NB4 (cell line): ENCODE measurements at places on chromosomes 12 and 14.
A peak's percentile ranks its signal among the peaks of the same experiment; 100 is the strongest.

- peak; percentile 66 for DNase-seq
Observed at GRCh38 chr12:128069359-128069997, 197.5 kb upstream of the TMEM132C start.

DNA sequence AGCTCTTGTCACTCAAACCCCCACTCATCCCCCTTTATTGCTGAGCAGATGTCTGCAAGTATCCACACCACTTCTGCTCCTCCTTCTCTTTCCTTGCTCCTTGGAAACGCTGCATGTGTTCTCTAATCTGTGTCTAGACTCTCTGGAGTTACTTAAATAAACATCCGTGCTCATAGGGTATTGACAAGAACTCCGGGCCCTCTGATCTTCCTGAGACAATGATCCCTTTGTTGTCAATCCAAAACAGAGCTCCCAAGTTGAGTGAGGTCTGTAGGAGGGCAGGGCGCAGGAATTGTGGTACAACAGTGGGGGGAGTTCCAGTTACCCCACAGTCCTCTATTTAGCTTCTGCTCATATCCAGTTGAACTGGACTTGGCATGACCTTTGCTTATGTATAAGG is 489.0 kb downstream of the SNAPC1 start:
- DNase-seq: no peak

DNA sequence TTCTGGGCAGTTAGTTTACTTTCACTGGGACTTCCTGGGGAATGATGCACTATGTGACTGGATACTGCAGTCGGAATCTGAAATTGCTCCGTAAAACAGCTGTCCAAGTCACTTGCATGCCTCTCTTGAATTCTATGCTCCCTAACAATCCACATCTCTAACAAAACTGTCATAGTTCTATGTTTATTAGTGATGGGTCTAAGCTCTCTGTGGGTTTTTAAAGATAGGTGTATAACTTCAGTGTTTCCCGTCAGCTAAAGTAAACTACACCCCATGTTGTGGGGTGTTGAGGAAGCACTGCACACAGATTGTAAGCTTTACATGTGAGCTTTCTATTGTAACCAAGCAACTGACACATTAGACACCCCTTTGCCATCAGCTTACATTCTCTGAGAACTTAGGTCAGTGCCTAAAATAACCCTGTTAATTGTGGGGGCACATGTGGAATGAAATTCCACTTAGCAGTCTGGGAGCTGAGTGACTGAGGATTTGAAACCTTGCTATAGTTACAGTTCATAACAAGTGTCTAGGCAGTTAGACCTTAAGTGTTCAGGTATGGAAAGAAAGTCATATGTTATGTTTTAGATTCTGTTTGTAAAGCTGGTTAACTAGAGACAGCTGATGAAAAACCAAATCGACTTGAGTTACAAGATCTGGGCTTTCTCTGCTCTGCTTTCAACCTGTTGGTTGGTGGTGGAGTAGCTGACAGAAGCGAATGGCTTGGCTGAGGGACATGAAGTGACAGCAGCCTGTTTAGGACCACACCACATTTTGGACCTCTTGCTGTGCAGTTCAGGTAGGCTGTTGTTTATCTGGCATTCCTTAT is 165.7 kb downstream of the AKAP6 start:
- no peak for DNase-seq

DNA sequence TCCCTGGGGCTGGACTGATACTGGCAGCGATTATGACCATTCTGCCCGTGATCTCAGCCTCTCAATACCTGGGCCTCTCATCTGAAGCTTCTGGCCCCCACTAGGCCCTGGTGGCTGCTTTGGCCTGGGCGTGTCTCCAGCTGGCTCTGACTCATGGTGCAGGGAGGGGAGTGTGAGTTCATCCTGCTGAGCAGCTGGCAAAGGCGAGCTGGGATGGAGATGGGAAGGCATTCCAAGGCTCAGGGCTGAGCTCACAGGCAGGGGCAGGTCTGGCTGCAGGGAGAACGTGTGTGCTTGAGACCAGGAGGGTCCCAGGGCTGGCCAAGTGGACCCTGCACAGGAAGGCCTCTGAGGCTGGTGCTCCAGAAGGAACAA is 221.8 kb downstream of the TMEM121 start:
- DNase-seq: no peak

- DNase-seq: no peak
Observed at GRCh38 chr12:79689477-79690141, 1.2 kb downstream of the PAWR start.

GRCh38 chr14:35420036-35420811 is 15.7 kb upstream of the NFKBIA start:
- no peak for DNase-seq

- peak; percentile 80 for DNase-seq
Observed at GRCh38 chr14:67674139-67674479, 323 bp downstream of the VTI1B start.

GRCh38 chr12:124286414-124286813 is 8.5 kb upstream of the RFLNA start:
- DNase-seq: no peak

- no peak for DNase-seq
Observed at GRCh38 chr14:63045612-63046320, 508 bp upstream of the KCNH5 start.

DNA sequence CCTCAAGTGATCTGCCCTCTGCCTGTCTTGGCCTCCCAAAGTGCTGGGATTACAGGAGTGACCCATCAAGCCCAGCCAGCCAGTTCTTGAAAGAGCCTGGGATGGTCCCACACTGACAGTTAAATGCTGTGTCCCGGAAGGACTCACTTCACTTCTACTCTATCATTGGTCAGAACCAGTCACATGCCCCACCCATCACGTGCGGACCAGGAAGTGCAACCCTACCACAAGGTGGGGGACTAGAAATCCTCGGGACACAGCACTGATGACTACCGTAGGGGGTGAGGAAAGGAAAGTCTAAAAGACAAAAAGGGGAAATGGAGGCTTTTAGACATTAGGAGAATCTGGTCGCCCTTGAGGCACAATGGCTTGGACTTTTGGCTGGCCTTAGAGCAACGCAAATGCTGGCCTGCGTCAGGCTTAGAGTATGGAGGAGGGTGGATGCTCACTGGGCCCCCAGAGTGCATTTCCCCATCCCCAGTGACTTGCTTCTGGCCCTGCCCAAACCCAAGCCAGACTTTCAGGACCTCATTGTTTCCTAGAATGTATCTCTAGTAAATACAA is 207.7 kb downstream of the TTC8 start:
- peak; percentile 11 for DNase-seq

DNA sequence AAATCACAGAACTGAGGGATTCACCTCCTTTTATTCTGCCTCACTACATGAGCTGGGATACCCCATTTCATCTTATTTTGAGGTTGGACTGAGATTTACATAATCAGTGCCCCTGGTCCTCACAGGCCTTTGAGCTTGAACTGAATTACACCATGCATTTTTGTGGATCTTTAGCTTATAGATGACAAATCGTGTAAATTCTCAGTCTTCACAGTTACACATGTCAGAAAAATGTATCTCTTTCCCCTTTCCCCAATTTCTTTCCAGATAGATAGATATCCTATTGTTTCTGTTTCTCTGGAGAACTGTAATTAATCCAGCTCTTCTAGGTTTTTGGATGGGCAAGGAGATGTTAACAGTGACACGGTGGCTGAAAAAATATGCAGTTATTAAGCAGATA is 1778.9 kb upstream of the SEL1L start:
- DNase-seq: no peak

GRCh38 chr14:98974113-98974512 is 297.9 kb downstream of the BCL11B start:
- DNase-seq: no peak

- DNase-seq: no peak
Observed at GRCh38 chr14:100396266-100396795, 73.2 kb downstream of the SLC25A47 start.

- DNase-seq: no peak
Observed at GRCh38 chr12:78696267-78696666, 168.3 kb upstream of the SYT1 start.

DNA sequence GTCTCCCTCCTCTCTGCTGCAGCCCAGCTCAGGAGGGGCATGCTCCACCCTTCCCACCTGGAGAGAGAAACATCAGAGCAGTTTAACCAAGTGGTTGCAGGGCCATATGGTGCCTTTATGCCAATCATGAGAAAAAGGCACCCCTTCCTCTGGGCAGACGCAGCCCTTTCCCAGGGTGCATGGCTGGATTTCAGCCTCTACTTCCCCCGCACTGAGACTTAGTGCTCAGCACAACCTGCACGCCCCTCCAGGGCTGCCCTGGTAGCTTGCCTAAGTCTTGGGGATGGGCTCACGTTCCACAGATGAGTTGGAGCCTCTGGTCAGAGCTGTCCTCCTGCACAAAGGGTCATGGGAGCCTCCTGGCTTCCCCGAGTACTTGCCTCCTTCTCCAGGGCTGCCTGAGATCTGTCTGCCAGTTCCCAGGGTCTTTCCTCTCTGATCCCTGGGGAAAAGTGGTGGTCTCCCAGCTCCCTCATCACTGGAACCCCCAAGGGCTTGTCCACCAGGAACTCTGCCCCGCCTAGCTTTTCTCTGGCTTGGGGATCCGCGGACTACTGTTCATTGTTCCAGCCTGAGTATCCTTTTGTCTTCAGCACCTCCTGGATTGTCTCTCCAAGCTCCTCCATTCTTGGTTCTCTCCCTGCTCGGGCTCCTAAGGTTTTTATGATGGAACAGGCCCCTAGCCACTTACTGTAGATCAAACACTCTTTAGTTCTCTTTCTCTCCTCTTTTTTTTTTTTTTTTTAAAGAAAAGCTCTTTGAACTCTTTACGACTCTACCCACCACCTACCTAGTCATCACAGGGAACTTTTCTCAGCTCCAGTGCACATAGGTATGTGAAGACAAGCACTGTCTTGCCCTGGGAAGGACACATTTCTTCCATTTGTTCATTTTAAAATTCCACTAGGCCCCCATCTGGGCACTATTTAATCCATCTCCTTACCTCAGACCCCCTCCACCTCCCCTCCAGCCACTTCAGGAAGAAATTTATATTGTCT is 6.1 kb upstream of the KRT74 start:
- no peak for DNase-seq

- no peak for DNase-seq
Observed at GRCh38 chr12:33440477-33440876, 858 bp upstream of the SYT10 start.

GRCh38 chr12:13253966-13254760 is 57.6 kb downstream of the EMP1 start:
- no peak for DNase-seq

- no peak for DNase-seq
Observed at GRCh38 chr12:102962986-102963385, 5.5 kb downstream of the ASCL1 start.

DNA sequence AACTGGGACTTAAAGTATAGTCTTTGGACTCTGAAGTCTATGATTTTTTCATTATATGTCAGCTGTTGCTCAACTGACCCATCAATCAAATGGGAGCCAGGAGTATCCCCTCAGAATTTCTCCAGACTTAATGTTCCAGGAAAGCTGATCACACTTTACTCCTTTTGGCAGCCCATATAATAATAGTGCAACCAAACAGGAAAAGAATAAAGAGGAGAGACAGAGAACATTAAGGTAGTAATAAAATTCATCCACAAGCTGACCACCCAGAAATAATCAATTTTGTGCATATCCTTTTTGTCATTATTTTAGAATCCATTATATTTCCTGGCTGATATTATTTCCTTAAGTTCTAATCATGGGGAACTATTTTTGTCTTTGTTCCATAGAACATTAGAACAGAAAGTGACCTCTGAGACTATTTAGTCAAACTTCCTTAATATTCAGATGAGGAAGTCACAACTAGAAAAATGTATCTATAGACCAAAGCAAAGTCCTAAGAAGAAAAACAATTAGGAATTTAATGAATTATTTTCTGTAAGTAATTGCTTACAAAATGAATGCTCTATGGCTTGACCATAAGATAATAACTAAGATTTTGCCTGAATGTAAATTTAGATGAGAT is 238.1 kb upstream of the SEL1L start:
- no peak for DNase-seq

GRCh38 chr14:71137536-71138447 is 230.5 kb downstream of the PCNX1 start:
- no peak for DNase-seq

DNA sequence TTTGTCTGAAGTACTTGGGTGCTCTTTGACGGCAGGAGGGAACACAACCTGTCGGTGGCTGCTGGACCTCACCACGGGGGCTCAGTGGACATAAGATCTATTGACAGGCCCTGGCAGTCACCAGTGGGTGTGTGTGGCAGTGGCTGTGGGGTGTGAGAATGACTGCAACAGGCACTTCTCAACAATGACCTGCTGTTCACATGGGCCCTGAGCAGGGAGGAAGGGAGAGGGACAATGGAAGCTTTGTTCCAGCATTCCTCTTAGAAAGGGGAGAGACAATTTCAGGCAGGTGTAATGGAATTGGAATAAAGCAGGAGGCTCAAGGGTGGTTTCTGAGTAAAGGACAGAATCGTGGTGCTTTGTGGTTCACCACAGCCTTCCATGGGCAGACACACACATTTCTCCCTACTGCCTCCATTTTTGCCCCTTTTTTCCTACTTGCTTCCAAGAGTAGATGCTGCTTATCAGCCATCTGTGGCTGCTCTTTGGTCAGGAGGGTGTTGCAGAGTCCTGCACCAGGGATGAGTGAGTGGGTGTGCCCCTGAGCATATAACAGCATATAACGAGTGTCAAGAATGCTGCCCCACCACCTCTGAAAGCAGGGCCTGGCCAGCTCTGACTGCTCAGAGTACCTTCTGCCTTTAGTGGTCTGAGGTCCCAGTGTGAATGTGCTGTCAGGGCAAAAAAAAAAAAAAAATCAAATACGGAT is 267.7 kb downstream of the RASSF9 start:
- no peak for DNase-seq

- DNase-seq: no peak
Observed at GRCh38 chr14:32358781-32359180, 29.7 kb downstream of the AKAP6 start.

DNA sequence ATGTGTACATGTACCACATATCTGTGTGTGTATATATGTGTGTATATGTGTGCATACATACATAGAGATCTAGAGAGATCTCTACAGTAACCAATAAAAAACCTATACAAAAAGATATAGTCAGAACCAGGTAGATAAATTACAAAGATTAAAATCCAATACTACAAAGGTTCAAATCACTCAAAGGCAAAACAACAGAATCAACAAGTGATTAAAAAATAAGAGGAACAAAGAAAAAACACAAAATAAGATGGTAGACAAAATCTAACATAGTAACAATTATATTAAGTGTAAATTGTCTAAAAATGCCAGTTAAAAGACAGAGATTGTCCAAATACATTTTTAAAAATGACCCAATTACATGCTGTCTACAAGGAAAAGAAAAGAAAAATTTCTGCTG is 83.6 kb downstream of the R3HDM2 start:
- no peak for DNase-seq

GRCh38 chr14:35229084-35229791 is 62.9 kb upstream of the PSMA6 start:
- peak; percentile 51 for DNase-seq

DNA sequence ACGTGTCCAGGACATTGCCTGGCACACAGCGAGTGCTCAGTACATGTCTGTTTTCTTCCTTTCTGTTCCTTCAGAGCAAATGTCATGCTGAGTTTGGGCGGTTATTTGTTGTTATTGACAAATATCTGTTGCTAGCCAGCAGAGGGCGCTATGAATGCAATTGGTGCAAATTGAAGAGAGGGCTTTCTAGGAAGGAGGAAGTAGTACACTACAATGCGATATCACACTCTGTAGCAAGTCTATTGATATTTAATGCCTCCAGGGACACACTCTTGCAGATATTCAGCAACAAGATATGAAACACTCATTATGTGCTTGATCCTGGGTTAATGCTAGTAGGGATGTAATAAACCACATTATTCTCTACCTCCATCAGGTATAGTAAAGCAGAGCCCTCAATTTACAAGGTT is 267.3 kb upstream of the SRRM4 start:
- DNase-seq: peak; percentile 84
